Vagina (tissue), 2 donors: ENCODE measurements at places on chromosomes 1 and 21. TPM values are rescaled to one million over a fixed set of nuclear protein-coding genes. Genes with fewer than 3 reads are reported as not detected.

DNA sequence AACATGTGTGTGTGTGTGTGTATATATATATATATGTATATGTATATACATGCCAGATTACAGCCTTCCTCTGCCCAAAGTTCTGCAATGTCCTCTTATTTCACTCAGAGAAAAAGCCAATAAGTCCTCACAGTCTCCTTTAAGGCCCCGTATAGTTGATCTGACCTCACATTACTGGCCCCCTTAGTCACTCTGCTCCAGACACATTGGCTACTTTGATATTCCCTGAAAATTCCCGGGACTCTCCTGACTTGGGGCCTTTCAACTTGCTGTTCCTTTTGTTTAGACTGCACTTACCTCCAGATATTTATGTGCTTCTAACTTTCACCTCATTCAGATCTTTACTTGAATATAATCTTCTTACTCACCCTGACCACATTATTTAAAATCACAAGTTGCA, 4.2 kb upstream of the BSDC1 start:
- H3K4me3 ChIP-seq = no peak overlapping the region
- H3K36me3 ChIP-seq = no peaks in the 10 kb centered on the region
- H3K27me3 ChIP-seq = no peaks in the 10 kb centered on the region

GRCh38 chr1:67724928-67725560, 40.0 kb downstream of the GADD45A start:
- no peak overlapping the region for H3K4me3 ChIP-seq
- H3K36me3 ChIP-seq = no peaks in the 10 kb centered on the region
- peaks cover 49% of the 10 kb centered on the region for H3K4me1 ChIP-seq
- DNase-seq = no peak

DNA sequence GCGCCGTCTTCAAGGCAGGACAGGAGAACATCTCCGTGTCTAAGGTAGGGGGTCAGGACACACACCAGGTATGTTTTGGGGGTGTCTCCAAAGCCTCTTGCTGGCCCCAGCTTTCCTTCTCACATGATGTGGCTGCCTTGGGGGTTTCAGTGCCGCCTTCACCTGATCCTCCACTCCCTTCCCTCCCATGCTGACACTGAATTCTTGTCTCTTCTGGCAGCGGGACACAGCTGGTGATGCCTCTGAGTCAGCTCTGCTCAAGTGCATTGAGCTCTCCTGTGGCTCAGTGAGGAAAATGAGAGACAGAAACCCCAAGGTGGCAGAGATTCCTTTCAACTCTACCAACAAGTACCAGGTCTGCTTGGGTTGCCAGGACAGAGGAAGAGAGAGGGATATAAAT, 13.5 kb downstream of the ATP1A2 start:
- H3K36me3 ChIP-seq = no peaks in the 10 kb centered on the region
- H3K27me3 ChIP-seq = no peaks in the 10 kb centered on the region
- no peak for DNase-seq
- H3K27ac ChIP-seq = no peak overlapping the region
- no peak overlapping the region for H3K4me3 ChIP-seq
- H3K4me1 ChIP-seq = no peaks in the 10 kb centered on the region

DNA sequence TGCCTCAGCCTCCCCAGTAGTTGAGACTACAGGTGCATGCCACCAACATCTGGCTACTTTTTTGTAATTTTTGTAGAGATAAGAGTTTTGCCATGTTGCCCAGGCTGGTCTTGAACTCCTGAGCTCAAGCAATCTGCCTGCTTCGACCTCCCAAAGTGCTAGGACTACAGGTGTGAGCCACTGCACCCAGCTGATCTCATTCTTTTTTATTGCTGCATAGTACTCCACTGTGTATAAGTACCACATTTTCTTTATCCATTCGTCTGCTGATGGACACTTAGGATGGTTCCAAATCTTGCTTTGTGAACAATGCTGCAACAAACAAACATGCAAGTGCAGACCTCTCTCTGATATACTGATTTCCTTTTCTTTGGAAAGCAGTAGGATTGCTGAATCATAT, 59.5 kb downstream of the UROD start:
- H3K4me1 ChIP-seq = no peaks in the 10 kb centered on the region
- no peaks in the 10 kb centered on the region for H3K27me3 ChIP-seq
- no peak for DNase-seq

GRCh38 chr1:209790286-209791193, 6.2 kb upstream of the C1orf74 start:
- H3K4me1 ChIP-seq = peaks cover 10% of the 10 kb centered on the region
- H3K27me3 ChIP-seq = no peaks in the 10 kb centered on the region
- no peak for DNase-seq
- H3K36me3 ChIP-seq = peaks cover 7% of the 10 kb centered on the region

- H3K36me3 ChIP-seq = no peaks in the 10 kb centered on the region
- H3K27ac ChIP-seq = peak overlapping the region; percentile 74
These were observed 50.0 kb upstream of the BOLA1 start for GRCh38 chr1:149849111-149849946.

The CD101 gene
- 3.9 TPM for total RNA-seq

DNA sequence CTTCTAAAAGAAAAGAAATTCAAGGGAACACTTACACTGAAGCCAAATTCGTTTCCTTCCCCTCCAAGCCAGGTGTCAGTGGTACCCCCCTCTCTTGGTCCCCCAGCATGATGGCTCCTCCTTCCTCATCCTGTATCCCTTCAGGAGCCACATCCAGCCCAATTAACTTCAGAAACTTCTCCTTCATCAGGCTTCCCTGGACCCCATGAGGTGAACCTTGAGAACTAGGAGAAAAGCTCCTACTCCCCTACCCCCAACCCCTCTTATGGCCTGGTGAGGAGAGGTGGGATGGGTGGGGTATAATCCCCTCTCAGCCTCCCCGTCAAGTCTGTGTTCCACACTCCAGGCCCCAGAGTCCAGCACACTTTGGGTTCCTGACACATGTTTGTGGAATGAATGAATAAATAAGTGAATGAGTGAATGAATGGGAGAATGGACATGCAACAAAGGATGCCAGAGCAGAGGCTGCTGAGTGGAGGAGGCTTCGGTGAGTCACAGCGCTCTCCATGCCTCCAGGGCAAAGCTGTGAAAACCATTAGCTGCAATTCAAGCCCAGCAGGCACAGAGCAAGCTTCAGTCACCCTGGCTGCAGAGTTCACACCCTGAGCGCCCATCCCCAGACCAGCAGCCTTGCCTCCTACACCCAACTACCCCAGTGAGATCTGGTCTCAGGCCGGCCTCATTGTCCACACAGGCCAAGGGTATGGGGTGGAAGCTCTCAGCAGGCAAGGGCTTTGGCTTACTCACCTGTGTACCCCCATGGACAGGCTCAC, 43.8 kb downstream of the BATF3 start:
- no peaks in the 10 kb centered on the region for H3K36me3 ChIP-seq
- no peaks in the 10 kb centered on the region for H3K27me3 ChIP-seq
- DNase-seq = peak; percentile 72
- no peaks in the 10 kb centered on the region for H3K4me1 ChIP-seq

The DAB1 gene
- 0.25 TPM for total RNA-seq

GRCh38 chr1:5949085-5949760, 43.0 kb downstream of the NPHP4 start:
- H3K4me1 ChIP-seq = no peaks in the 10 kb centered on the region
- no peak for DNase-seq
- H3K27me3 ChIP-seq = no peaks in the 10 kb centered on the region
- no peak overlapping the region for H3K4me3 ChIP-seq
- no peaks in the 10 kb centered on the region for H3K36me3 ChIP-seq

The CELA3A gene
- total RNA-seq = not detected

The KRTAP12-4 gene
- total RNA-seq = not detected

GRCh38 chr21:22961258-22961657, 1963.0 kb downstream of the NCAM2 start:
- no peak overlapping the region for H3K4me3 ChIP-seq
- H3K36me3 ChIP-seq = no peaks in the 10 kb centered on the region
- H3K27ac ChIP-seq = no peak overlapping the region
- no peaks in the 10 kb centered on the region for H3K27me3 ChIP-seq

DNA sequence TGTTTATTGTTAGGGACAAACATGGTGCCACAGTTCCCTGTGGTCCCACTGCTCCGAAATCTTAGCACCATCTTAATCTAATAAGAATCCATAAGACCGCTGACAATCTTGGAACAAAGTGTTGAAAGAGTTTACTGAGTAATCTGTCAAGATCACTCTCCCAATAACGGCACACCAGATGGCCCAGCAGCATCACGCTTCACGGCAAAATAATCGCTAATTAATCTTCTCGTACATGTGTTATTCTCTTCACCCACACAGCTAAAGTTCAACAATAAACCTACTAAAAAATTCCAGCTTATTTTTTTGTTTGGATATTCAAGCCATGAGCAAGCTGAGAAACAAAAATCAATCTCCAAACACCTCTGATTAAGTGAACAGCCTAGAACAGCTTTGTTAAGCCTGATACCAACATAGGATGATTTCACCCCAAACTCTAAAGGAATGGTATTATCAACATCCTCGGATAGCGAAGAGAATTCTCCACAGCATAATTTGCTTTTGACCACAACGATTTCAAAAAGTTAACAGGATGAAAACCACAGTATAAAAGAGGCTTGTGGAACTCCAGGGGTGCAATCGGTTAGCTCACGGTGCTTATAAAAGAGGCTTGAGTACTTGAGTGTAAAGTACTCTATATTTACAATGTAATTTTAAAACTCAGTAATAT, 329.9 kb upstream of the GREM2 start:
- no peak overlapping the region for H3K4me3 ChIP-seq
- no peaks in the 10 kb centered on the region for H3K27me3 ChIP-seq
- no peak overlapping the region for H3K27ac ChIP-seq

GRCh38 chr1:184152434-184152898, 100.9 kb downstream of the TSEN15 start:
- peaks cover 28% of the 10 kb centered on the region for H3K4me1 ChIP-seq
- peak overlapping the region; percentile 45 for H3K4me3 ChIP-seq

DNA sequence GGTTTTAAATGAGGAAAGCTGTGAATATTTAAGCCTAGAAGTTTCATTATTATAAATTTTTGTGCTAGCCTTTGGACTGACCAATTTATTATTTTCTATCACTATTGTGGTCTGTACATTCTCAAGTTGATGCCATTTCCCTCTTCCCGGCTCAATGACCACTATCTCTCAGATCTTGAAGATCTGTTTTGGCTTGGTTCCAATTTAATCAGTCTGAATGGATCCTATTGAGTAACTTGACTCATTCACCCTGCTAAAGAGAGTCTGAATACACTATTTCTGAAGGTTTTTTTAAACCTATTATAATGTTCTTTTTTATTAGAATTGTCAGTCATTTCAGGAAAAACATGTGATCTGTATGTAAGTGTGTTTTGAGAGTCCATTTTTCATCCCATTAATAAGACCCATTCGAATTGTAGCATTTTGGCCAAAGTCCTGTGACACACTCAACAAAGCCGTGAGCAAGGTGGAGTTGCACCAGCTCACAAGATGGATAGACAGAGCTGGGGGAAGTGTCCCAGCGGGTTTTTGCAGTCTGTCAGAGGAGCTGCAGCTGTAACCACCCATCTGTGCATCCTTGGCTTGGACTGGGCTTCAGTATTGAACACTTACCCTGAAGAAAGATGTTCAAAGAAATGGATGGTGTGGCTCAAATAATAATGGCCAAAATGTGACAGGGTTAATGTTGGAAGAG, 145.6 kb downstream of the NFIA start:
- no peaks in the 10 kb centered on the region for H3K36me3 ChIP-seq
- H3K27ac ChIP-seq = peak overlapping the region; percentile 43
- no peak overlapping the region for H3K4me3 ChIP-seq
- no peak for DNase-seq

DNA sequence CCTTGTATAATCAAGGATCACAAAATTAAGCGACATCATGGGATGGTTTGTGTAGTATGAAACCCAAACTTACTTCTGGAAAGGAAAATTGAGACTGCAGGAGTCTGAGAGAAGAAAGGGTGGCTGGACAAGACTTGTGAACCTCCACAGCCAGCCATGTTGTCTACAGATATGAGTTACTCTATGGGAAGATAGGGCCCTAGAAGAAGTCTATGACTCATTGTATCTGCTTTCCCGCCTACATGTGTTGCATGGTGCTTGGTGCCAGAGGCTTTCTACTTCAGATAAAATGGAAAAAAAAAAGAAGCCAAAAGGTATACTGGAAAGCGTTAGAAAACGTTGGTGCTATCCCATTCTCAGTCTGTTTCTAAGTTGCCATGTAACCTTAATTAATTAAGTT, 18.7 kb upstream of the OR6N2 start:
- H3K36me3 ChIP-seq = no peaks in the 10 kb centered on the region
- DNase-seq = no peak
- H3K4me1 ChIP-seq = no peaks in the 10 kb centered on the region
- no peak overlapping the region for H3K4me3 ChIP-seq

DNA sequence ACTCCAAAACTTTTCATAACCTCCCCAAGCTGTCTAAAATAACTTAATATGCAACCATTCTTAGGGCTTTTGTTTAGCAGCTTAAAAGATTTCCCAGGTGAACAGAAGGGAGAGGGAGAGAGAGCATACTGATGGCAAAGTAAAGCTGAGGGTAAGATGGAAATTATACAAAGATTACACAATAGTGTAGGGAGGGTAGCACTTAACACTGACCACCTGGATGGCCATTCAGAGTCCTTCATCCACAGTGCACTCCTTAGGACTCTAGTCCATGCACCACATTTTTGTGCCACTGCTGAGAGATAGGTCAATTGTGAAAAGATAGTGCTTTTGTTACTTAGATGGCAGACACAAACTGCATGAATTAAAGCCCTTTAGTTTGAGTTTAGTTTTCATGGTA, 574.6 kb downstream of the LMO4 start:
- H3K36me3 ChIP-seq = no peaks in the 10 kb centered on the region
- peaks cover 15% of the 10 kb centered on the region for H3K4me1 ChIP-seq
- peak overlapping the region; percentile 57 for H3K27ac ChIP-seq
- H3K27me3 ChIP-seq = no peaks in the 10 kb centered on the region
- DNase-seq = no peak

DNA sequence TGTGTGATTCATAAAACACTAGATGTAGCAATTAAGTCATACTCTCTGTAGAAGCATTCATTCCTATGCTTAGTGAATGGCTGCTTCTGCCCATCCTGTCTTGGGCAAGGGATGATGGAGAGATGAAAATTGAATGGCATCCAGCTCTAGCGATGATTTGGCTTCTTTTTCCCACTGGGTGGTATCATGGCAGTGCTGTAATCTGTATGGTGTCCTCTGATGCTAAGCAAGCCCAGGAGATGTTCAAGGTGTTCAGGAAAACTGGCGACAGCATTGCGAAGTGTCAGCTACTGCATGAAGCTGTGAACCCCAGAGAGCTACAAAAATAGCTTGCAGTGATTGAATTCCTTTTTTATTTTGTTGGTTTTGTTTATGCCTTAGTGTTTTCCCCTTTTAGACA, 48.9 kb upstream of the LEPR start:
- H3K36me3 ChIP-seq = no peaks in the 10 kb centered on the region
- no peaks in the 10 kb centered on the region for H3K27me3 ChIP-seq
- H3K4me3 ChIP-seq = no peak overlapping the region
- no peak overlapping the region for H3K27ac ChIP-seq
- H3K4me1 ChIP-seq = no peaks in the 10 kb centered on the region
